CD14-positive monocyte (primary cell): ENCODE measurements at places on chromosomes 12 and 14. TPM values are rescaled to one million over a fixed set of nuclear protein-coding genes. Genes with fewer than 3 reads are reported as not detected.

Gene TPPP2
- polyA plus RNA-seq, result not detected

Gene ENO2
- 0.19 TPM for polyA plus RNA-seq

Gene INHBE
- polyA plus RNA-seq, result not detected

Gene HOXC6
- polyA plus RNA-seq, result not detected in 2 replicates

Gene CERS5
- 14.0 and 30.6 TPM in 2 replicates for polyA plus RNA-seq

Gene TMEM119
- polyA plus RNA-seq, result 0.18 TPM

Gene KRT6A
- not detected for polyA plus RNA-seq

Gene A2ML1
- polyA plus RNA-seq, result not detected

Gene LPAR5
- polyA plus RNA-seq, result 0.14 TPM

Gene TNFAIP2
- polyA plus RNA-seq, result 41.5 TPM

Gene RNASE1
- polyA plus RNA-seq, result 11.3 TPM

Gene DDX23
- polyA plus RNA-seq, result 29.9 and 63.8 TPM in 2 replicates
